SK-N-MC (cell line): ENCODE measurements at places on chromosomes 1 and 21.

GRCh38 chr1:16199157-16199501 lies 13.3 kb downstream of the ARHGEF19 start:
- DNase-seq = no peak

DNA sequence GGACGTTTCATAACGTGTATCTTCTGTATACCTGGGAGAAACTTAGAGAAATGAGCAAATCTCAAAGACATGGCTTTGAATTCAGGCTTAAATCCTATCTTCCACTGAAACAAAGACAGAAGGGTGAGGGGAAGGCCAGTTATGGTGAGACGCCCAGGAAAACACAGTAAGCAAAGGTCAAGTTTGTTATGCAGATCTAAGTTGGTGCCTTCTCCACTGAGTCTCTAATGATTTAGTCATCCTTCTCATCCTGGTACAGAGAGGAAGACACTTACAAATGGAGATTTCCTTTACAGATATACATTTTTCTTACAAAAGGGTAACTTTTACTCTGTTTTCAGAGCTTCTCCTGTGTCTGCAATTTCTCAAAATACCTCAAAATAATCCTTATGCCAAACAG lies 64.4 kb downstream of the MAP3K7CL start:
- DNase-seq = no peak

- DNase-seq = no peak
These were observed 45.0 kb downstream of the SLC19A1 start for GRCh38 chr21:45496968-45497845.

- peak; percentile 24 for DNase-seq
These were observed 46.7 kb downstream of the H3-3A start for GRCh38 chr1:226108935-226109828.

- no peak for DNase-seq
These were observed at the start of gene BRINP2 for GRCh38 chr1:177170756-177171535. BRINP2 (plus strand) TSS chr1:177170958; CDS start chr1:177229877, 58,919 bp downstream.

DNA sequence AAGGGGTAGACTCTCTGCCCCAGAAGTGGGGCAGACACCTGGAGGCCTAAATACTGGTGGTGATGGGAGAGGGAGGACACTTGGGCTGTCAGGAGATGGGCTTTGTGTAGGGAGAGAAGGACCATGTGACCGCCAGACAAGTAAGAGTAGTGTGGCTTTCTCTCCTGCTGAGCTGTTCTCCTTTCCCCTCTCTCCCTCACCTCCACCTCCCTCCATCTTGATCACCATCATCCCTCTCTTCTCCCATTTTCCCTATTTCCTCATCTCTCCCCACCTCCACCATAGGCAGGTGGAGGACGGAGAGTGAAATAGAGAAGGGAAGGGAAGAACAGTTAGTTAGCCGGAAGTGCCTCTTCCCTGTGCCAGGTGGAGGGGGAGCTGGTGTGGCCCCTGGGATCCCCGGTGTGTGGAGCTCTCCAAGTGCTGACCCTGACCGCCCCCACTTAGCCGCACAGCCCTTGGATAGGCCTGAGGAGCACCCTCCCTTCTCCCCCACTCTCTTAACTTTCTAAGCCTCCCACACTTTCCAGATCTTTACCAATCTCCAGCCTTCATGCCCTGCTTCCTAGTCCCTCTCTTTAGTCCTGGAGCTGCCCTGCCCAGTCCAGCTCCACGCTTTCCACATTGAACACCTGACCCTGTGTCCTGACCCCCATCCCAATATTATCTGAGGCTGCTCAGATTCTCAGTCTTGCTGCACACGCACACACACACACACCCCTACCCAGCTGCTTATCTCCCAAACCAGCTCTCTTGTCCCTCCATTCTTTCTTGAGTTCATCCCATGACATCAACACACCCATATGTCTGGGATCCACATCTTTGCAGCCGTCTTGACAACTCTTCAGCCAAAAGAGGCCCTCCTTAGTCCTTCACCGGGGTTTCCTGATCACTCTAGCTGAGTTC lies 1.5 kb downstream of the CELF3 start:
- no peak for DNase-seq

DNA sequence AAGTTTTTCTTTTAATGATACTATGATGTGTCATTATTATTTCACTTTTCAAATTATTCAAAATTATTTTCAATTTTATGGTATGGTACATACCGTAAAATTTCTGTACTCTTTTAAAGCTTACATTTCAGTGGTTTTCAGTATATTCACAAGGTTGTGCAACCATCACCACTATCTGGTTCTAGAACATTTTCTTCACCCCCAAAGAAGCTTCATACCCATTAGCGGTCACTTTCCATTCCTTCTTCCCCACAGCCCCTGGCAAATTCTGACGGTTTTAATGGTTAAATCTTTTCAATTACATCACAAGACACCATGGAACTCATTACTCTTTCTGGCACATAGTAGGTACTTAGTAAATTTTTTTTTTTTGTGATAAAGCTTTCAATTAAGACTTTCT lies 22.8 kb upstream of the ATP5PO start:
- no peak for DNase-seq

DNA sequence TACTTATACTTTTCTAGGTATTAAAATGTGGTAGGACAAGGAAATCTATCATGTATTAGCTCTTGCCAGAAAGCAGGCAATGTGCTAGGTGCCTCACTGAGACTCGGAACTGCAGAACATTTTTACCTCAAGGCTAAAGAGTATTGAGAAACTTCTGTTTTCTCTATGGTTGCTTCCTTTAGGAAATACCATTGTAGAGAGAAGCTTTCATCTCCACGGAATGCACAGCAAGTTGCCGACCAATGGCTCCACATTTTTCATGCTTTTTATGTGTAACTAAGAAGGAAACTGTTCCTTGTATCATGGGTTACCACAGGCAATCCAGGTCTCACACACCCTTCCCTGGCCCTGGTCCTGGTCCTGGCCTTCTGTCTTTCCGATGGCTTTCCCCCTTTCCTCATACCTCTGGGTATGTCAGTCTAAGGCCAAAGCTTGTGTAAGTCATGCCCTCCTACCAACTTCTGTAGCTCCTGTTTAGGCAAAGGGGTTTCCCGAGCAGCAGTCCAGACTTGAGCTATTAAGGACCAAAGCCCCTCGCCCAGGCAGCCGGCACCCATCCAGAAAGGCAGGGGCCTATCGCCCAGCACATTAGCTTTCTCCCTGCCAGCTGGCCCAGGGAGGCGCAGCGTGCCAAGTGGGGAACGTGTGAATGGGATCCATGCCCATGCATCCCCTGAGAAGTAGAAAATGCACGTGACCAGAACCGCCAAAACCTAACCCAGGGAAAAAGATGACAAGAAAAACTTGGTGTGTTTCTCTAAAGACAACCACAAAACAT lies 225.0 kb downstream of the PBX1 start:
- DNase-seq = peak; percentile 84

DNA sequence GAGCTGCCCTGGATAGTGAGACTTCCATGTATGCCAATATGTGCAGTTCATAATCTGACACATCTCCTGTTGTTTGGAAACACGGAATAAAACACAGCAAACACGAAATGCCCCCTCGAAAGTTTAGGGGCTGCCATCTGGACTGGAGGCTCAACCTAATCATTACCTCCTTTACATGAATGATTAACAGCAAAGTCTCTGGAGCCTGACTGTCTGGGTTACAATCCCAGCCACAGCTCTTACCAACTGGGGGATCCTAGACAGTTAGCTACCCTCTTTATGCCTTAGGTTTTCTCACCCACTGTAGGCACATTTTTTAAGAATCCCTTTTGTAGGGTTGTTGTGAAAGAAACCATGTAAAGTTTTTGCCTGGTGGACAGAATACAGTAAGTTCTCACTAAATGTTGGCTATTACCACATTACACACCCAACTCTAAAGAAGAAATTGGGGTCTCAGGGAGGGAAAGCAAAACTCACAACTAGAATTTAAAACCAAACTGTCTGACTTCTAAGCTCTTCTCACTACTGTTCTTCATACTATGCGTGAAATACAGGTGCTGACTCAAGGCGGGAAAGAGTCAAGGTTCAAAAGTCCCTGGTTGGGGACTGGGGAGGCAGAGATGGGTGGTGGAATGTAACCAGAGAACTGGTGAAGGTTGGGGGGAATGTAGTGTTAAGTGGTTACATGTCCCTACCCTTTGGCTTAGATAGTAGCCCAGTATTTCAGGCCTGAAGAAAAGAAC lies 24.2 kb downstream of the CYP4A22 start:
- no peak for DNase-seq

DNA sequence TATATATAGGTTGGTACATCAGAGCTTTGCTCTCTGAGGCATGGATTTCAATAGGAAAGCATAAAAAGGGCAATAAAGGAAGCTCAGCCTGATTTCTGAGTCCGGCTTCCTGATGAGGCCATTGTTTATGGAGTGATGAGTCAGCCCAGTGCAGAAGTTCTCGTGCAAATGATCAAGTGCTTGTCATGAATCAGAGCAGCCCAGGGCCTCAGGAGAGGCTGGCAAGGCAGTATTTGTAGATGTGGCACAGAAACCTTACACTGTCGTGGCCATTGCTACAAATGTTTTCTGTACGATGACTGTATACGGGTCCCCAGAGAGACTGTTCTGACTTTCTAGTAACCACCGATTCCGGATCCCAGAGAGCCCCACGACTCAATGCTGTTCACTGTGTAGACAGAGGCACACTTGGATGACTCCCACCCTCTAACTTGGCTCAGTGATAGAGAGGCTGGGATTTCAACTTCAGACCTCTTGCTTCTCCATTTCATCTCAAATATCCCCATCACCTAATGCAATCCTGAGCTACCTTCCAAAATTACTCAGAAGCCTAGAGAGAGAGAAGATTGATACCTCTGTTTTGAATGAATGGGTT lies 26.8 kb downstream of the UMODL1 start:
- no peak for DNase-seq

DNA sequence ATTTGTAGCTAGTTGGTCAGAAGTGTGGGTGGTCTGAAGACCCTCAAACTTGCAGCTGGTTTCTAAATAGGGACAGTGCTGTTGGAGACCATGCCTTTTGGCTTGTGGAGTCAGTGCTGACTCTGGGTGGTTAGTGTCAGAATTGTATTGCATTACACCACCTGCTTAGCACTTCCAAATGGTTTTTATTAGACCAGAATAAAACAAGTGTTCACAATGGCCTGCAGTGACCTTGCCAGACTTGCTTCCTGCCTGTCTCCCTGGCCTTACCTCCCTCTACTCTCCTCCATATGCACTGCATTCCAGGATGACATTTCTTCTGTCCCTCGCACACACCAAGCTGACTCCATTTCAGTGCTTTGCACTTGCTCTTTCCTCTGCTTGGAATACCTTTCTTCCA lies 72.7 kb upstream of the CNIH3 start:
- DNase-seq = no peak

DNA sequence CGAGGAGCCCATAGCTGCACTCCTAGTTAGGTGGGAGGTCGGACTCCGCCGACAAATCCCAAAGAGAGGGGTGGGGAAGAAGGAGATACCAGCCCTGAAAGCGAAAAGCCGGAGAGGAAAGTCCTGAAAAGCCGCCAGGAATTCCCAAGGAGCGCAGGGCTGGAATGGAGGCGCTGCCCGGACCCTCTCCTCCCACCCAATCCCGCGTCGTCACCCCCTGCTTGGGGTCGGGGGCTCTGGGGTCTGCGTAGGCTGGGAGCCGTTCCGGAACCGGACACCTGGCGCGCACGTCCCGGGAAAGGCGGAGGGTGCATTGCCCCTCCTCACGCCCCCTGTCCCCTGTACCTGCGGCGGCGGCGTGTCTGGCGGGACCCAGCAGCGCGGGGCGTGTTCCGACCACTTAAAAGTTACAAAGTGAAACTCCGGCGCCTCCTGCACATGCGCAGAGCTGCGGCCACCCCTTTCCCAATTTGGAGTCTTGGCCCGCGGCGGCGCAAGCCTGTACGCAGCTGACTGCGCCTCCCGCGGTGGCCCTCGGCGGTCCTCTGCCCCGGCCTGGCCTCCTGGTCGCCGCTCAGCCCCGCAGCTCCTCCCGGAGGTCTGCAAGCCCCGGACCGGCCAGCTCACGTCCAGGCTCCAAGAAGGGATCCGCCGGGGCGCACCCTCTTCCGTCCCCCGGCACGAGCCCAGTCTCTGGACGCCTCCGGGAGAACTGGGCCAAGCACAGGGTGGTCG lies at the start of gene TMEM63A:
TMEM63A (minus strand) TSS at position 422 of the 735 bp plus-strand sequence. CDS start 4,800 bp downstream, outside the sequence.
- peak; percentile 16 for DNase-seq
